Activated CD4-positive, alpha-beta T cell treated with anti-CD3 and anti-CD28 coated beads, Interleukin-2, Interleukin-6, amounts not matched to agents 100 ng/mL and 50 ng/mL, durations not matched to agents 16 hours and 8 hours (primary cell): ENCODE measurements at places on chromosomes 7 and 10.
A peak's percentile ranks its signal among the peaks of the same experiment; 100 is the strongest.

DNA sequence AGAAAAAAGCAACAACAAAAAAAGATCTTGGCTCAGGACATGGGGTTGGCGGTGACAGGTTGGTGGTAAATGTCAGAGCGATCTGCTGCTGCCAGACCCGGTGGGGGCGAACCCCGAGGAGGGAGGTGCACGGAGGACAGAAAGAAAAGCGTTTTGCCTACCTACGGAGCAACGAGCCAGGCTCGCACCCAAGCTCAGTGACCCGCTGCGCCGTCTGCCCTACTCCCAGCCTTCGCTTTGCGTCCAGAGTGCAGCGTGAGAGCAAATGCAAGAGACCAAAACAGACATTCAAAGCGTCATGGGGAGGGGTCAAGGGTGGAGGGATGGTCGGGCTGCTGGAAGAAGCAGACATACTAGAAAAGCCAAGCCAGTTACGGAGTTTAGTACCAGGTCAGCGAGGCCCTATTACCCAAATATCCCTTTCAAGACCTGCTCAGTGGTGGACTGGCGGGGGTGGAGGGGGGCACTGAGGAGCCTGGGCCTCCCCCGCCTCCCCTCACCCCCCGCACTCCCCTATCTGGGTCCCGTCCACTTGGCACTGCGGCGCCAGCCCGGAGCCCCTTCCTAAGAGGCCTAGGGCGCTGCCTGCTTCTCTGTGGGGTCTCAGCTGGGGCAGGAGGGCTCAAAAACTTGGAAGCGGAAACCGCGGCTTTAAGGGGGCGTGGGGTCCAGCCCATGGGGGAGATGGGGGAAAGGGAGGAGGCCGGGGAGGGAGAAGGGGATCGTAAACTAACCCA is 66.9 kb downstream of the SLC29A4 start:
- no peak for DNase-seq

DNA sequence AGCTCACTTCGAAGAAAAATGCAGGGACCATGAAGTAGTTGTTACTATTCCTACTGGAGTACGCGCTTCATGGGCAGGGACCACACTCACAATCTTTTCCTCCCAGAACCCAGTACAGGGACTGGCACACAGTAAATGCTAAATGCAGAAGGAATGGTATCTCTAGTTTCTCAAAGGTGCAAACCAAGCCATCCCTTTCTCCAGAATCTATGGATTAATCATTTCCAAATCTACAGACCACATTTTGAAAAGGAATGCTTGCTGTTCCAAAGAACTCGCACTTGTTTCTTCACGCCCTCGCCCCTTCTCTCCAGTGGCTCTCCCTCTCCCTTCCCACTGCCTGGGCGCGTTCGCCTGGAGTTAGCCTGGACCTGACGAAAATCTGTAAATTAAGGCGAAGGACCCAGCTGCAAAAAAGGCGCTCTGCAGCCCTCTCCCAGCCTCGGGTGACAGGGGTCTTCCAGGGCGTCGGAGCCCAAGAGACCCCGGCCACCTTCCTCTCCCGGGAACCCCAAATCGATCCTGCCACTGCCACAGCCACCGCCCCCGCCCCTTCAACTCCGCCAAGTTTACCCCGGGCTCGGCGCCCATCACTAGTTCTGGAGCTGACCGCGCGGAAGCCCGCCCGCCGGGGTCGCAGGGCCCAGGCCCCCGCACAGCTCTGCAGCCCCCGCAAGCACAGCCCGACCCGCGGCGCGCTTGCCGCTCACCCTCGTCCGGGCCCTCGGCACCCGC is 527 bp downstream of the PDIA4 start:
- DNase-seq = no peak

GRCh38 chr7:9962742-9963141 is 1010.9 kb upstream of the PHF14 start:
- DNase-seq = no peak

GRCh38 chr10:132184816-132185593 is 1.7 kb upstream of the DPYSL4 start:
- DNase-seq = no peak

DNA sequence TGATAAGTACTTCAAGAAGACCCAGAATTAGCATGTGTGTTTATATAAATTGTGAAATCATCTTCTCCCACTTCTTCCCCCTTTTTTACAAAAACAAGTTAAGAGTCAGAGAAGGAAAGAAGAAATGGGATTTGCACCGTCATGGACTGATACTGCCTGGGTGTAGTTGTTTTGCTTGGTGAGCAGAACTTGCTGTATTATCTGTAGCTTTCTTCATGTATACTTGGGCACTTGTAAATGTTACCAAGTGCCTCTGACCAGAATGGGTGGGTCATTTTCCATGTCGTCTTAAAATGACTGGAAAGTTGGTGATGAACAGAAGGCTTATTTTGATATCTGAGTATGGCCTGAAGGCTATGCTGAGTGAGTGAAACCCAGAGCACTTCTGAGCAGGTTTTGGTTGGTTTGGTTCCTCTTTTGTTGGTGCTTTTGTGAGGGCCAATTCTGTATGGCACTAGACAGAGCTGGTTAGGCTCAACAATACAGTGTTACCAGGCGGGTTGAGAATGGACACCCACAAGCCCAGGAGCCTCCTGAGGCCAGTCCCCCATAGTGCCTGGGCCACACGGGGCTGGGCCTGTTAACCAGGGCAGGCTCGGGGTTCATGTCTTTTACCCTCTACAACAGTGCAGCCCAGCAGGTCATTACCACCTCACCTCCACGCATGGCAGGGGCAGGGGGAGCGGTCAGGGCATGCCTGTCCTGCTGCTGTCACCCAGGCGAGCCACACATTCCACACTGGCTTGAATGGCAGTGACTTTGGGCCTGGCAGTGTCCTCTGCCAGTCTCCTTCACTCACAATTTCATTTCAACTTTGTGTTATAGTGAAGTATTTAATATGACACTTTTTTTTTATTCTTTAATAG is 115.1 kb downstream of the CCNY start:
- no peak for DNase-seq

GRCh38 chr7:18445916-18446520 is 49.5 kb upstream of the HDAC9 start:
- no peak for DNase-seq

GRCh38 chr10:66713387-66713786 is 212.4 kb upstream of the LRRTM3 start:
- no peak for DNase-seq

- DNase-seq = no peak
Observed at GRCh38 chr7:51144178-51144577, 172.4 kb downstream of the COBL start.

GRCh38 chr7:909358-910329 is 33.3 kb downstream of the GET4 start:
- no peak for DNase-seq

DNA sequence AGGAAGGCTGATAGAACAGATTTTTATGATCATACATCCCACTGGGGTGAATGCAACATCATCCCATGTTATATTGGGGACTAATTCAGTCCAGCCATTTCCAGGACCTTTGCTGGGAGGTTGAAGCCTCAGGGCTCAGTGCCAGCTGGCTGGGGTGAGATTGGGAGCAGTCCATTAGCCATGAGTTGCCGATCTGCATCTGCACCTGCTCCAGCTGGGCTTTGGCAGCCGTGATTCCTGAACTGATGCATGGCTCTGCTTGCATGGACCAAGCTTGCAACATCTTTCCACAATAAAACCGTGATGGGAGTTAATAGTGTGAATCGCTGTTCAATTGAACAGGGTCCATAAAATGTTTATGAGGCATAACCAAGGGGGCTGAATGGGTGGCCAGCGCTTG is 346.9 kb downstream of the TYW1 start:
- no peak for DNase-seq

DNA sequence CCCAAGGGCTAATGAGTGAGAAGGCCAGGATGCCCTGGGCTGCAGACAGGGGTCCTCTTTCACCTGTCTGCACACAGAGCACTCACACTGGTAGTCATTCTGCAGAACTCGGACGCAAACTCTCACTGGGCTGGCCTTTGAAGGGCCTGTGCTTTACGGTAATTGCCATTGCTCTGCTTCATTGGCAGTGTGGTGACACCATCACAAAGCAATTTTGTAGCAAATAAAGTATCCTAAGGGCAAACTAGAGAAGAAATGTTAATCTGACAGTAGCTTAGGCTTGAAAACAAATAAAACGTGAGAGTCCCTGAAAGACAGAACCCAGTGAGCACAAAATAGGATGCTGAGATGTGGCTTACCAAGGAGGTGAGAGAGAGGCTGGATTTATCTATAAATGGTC is 30.6 kb upstream of the FIGNL1 start:
- no peak for DNase-seq

DNA sequence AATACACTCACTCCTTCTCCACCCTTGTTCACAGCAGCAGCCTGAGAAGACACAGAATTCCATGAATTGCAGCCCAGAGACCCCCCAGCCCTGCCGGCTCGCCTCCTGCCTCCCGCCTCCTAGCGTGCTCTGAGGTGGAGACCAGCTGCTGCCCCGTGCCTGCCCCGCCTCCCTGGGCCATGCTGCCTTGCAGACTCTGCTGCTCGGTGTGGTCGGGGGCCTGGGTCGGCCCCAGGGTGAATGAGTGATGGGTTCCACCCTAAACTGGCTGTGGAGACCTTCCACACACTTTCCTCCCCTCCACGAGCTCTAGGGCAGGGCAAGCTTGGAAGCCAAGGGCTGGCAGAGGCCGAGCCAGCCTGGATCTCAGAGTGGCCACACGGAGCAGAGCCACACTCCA is 479.3 kb downstream of the DNAJB6 start:
- no peak for DNase-seq

DNA sequence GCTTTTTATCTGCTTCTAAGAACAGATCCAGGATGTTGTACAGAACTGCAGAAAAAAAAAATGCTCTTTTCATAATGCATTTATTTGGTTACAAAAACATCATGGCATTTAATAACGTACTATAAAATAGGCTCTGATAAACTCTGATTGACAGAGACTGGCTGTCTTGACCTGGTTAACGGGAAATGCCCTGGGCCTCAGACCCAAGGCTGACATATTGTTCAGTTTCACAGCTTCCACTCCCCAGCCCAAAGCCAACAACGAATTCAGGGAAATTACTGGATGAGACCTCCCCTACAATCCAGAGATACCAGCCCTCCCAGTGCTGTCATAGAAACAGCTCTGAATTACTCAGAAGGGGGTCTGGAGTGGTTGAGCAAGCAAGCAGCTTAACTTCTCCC is 260.1 kb downstream of the CREB5 start:
- no peak for DNase-seq

DNA sequence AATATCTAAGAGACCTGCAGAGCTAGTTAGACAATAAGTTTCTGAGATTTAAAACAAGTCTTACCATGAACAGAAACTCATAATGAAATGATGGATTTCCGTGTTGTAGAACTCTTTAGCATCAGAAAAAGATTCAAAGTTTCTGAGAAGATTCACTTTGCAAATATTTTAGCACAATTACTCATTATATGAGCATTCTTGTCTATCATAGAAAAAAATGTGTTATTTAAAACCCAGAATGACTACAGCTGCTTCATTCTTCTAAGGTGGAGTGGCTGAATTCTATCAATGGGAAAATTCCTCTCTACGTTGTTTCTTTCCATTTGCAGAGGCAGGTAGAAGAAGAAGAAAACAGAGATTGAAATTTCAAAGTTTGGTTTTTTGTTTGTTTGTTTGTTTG is 21.0 kb upstream of the RALA start:
- no peak for DNase-seq

DNA sequence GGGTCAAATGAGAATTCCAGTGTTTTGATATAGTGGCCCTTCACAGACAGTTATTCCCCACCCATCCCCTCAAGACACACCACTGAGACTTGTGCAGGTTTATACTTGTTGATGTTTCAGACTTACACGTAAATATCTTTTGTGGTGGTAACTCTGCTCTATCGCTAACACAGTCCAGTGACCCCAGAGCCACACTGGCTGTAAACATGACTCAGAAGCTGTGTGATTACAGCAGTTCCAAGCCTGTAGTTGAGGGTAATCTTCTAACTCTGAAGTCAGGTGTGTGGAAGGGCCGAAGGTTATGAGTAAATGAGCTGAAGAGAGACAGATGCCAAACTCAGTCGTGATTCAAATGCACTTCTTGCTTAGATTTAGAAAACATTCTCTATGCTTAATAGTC is 19.4 kb downstream of the NOBOX start:
- no peak for DNase-seq

DNA sequence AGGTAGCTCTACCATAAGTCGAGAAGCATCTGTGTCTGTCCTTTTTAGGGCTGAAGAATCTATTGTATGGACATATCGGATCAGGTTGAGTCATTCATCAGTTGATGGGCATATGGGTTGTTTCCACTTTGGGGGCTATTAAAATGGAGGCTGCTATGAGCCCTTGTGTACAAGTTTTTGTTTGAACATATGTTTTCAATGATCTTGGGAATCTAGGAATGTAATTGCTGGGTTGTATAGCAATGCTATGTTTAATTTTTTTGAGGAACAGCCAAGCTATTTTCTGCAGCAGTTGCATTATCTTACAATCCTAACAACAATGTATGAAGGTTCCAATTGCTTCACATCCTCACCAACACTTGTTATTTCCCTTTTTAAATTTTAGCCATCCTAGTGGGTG is 46.4 kb upstream of the HABP2 start:
- no peak for DNase-seq

DNA sequence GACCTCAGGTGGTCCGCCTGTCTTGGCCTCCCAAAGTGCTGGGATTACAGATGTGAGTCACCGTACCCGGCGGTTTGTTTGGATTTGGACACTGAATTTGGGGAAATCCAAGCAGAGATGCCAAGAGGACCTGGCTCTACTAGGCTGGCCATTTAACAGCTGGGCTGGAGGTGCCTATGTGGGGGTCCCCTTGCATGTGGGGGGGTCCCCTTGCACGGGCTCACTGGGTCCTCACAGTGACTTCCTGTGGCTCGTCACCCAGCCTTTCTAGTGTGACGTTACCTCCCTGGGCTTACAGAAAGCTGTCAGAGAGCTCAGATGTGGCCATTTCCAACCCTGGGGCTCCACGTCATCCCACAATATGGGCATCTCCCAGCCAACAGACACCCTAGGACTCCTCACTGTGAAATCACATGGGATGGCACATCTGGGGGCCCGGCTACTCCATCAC is 49.3 kb upstream of the GNA12 start:
- peak; percentile 13 for DNase-seq

- DNase-seq = no peak
Observed at GRCh38 chr7:134245253-134245652, 71.5 kb downstream of the SLC35B4 start.

DNA sequence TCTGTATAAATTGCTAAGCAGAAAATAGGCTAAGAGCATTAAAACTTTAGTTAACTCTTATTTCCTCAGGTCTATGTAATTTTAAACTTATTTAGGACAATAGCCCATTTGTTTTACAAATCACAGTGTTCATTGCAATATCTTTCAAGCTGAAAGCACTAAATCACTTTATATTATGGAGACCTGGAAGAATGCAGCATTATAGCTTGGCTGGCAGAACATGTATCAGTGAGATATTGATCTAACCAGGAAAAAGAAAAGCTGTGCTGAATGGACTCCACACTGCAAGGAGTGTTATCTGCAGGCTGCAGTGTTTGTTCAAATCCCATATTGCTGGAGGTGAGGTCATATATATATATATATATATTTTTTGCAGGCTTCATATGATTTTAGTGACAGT is 517.5 kb downstream of the NRG3 start:
- DNase-seq = no peak

DNA sequence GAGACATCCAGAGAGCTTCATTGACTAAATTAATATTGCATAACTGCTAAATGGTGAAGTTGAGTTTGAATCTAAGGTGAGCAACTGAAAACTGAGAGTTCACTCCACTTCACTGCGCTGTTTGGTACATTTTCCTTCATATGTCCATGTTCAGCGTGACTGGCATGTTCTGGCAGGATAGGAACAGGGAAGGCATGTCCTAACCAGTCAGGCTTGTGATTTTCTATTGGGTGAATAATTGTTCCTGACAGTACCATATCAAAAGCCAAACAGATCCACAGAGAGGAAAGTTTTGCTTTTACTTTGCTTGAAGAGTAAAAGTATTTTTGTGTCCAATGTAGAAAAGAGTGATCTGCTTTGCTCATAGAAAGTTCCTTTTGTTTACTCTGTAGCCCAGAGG is 53.2 kb downstream of the WDFY4 start:
- no peak for DNase-seq
